ENCODE measurements at places on chromosomes 16 and 17. TPM values are rescaled to one million over a fixed set of nuclear protein-coding genes. Genes with fewer than 3 reads are reported as not detected.

SPN gene
- not detected for total RNA-seq

KCNH6 gene
- total RNA-seq = not detected

SHBG gene
- 0.37 TPM for total RNA-seq

OTOP2 gene
- not detected for total RNA-seq

MBTPS1 gene
- total RNA-seq = 158 TPM

NXN gene
- 55.8 TPM for total RNA-seq

NMT1 gene
- 108 TPM for total RNA-seq

FOXC2 gene
- total RNA-seq = 4.4 TPM

HSD11B2 gene
- total RNA-seq = 0.59 TPM

TP53TG3B gene
- not detected for total RNA-seq

TBX6 gene
- not detected for total RNA-seq

DHRS13 gene
- 6.5 TPM for total RNA-seq

AFMID gene
- total RNA-seq = 24.6 TPM

CCR7 gene
- total RNA-seq = not detected

SLC12A3 gene
- not detected for total RNA-seq

DBNDD1 gene
- 3.5 TPM for total RNA-seq

PYDC1 gene
- total RNA-seq = not detected

FA2H gene
- not detected for total RNA-seq

STH gene
- not detected for total RNA-seq

RTN4RL1 gene
- 0.05 TPM for total RNA-seq

OTOP3 gene
- not detected for total RNA-seq

BAIAP3 gene
- total RNA-seq = 0.89 TPM

CDK3 gene
- total RNA-seq = 5.2 TPM

CDH5 gene
- 0.42 TPM for total RNA-seq

ARHGAP23 gene
- total RNA-seq = 25.8 TPM

CSNK1D gene
- 63.6 TPM for total RNA-seq

Measured in smooth muscle cell of the umbilical artery (primary cell).